ENCODE measurements at places on chromosomes 1 and 21.
A peak's percentile ranks its signal among the peaks of the same experiment; 100 is the strongest.

DNA sequence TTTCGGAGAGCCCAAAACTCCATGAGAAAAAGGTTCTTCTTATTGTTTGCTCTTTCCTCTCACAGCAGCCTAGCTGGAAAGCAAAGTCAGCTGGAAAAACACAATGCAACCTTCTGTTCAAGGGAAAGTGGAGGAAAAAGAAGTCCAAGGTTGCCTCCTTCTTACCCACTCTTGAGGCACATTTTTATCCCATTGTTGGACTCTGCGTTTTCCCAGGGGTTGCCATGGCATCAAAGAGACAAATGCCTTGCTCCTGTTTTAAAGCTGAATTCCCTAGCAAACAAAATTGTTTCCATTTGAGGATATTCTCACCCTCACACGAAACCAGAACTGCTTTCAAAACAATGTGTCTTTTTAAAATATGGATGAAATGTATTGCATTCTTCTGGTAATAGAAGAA, 45.1 kb upstream of the PALMD start:
- DNase-seq = no peak

- DNase-seq = peak; percentile 12
These were observed 24.0 kb upstream of the PADI6 start for GRCh38 chr1:17347769-17348592.

- no peak for DNase-seq
These were observed 11.3 kb downstream of the SLC30A2 start for GRCh38 chr1:26034504-26035202.

GRCh38 chr1:99887890-99888289, 37.7 kb downstream of the AGL start:
- DNase-seq = no peak

GRCh38 chr1:89060091-89060490, 4.9 kb downstream of the GBP1 start:
- DNase-seq = no peak

- no peak for DNase-seq
These were observed 17.6 kb downstream of the OSCP1 start for GRCh38 chr1:36432616-36433015.

DNA sequence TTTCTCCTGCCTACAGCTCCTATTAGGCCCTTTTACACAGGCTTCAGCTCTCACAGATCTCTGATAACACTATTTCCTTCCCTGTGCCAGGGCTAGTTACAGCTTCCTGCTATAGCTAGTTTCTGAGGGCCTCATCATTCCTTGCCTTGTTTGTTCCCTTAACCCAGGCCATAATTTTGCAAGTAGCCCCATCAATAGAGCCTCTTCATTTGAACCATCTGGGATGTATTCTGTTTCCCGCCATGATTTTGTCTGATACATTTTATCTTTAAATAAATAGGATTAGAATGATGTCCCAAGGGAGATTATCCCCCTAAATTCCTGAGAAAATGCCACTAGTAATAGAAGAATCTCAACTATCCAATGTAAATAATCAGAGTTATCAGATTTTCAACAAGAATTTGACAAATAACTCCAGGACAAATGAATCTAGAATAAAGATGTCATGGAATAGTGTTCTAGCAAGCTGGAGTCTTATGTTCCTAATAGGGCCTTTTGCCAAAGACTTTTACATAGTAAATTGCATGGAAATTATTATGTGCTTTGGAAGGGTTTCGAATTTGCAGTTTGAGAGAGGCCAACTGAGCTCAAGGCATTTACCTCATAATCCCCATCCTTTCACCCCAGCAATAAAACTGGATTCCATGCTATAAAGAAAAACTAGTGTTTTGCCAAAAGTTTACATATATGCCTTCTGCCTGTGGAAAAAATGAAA, 16.1 kb downstream of the IFT25 start:
- peak; percentile 14 for DNase-seq

GRCh38 chr21:41564871-41565274, 56.9 kb upstream of the TMPRSS2 start:
- DNase-seq = peak; percentile 76

DNA sequence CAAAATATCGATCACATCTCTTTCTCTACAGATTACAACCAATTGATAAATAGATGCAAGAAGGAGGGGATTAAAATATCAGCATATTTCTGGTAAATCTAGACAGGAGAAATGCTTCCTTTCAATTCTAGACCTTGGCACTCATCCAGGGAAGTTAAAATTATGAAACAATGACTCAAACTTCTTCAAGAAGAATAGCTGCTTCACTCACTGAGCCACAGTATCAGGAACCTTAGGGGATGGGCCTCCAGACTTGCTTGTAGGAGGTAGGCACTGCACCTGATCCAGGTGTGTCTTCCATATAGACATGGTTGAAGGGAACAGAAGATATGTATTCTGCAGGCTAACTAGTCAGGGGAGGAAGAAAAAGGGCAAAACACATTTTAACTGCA, 9.8 kb downstream of the SLAMF7 start:
- peak; percentile 5 for DNase-seq

DNA sequence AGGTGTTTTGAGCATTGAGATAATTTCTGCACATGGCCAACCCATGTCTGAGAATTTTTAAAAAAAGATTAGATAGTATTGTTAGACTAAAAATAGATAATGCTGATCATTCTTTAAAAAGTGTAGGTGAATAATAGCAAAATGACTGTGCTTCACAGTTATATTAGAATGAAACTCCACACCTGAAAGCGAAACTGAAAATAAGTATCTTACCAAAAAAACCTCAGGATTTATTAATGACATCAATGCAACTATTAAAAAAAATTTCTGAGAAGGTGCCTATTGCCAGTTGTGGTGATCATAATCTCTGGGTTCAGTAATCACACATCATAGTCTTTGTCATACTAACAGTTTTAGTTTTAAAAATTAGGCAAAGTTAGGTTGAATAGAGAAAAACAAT, 36.5 kb downstream of the PLA2G4A start:
- no peak for DNase-seq

DNA sequence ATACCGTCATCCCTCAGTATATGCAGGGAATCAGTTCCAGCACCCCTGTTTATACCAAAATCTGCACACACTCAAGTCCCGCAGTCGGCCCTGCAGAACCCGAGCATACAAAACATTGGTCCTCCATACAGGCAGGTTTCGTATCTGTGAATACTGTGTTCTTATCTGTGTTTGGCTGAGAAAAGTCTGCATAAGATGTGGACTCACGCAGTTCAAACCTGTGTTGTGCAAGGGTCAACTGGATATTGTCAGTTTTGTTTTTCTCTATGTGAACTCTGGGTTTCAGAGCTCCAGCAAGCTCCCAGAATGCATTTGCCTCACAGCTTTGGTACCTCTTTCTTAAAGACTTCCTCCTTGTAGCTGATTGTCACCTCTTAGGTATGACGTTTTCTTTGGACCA, 100.6 kb downstream of the NR5A2 start:
- DNase-seq = no peak

GRCh38 chr1:176206006-176206960, 803 bp downstream of the COP1 start:
- peak; percentile 37 for DNase-seq

DNA sequence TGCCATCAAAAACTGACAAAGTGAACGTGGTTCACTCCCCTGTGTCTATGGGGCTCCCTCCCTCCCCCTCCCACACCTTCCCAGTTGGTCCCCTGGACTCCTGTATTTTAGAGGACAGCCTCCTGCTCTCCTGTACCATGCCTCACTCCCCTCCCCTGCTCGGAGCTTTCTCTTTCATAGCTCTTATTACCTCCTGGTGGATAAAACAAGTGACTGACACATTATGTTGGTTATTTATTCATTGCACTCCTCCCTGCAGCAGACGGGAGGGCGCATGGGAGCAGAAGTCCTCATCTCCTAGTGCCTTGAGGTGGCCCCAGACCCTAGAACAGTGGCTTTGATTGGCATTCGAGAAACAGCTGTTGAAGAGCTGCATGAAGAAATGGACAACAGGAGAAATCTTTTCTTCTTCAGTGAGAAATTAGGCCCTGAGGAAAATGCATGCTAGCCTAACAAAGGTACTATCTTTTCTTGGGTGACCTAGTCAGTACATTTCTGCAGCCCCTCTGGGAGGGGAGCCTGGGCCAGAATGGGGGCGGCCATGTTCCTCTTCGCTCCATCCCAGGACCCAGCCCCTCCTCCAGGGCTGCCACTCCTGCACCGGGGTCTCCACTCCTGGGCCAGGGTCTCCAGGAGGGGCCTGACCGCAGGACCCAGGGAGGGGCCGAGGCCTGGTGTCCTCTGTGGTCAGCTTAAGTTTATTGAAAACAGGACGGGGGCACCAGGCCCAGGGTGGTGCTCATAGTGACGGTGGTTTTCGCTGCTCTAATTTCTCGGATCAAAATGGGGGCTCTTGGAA, 1.2 kb upstream of the TFF1 start:
- no peak for DNase-seq

DNA sequence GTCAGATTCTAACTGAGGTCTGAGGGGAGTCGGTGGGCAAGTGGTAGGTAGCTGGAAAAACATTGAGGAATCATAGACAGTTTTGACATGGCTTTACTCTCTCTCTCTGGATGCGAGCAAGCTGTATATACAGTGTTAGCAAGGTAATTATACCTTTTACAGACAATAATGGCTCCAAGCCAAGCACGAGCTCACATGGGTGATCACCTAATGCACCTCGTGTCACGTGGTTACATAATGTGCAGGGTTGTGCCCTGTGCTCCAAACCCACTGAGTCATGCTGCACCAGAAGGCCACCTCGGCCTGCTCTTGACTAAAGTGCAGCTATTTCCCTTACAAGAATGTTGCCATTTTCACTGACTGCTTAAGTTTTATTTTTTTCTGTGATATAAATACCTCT, 7.6 kb upstream of the CLCA2 start:
- no peak for DNase-seq

DNA sequence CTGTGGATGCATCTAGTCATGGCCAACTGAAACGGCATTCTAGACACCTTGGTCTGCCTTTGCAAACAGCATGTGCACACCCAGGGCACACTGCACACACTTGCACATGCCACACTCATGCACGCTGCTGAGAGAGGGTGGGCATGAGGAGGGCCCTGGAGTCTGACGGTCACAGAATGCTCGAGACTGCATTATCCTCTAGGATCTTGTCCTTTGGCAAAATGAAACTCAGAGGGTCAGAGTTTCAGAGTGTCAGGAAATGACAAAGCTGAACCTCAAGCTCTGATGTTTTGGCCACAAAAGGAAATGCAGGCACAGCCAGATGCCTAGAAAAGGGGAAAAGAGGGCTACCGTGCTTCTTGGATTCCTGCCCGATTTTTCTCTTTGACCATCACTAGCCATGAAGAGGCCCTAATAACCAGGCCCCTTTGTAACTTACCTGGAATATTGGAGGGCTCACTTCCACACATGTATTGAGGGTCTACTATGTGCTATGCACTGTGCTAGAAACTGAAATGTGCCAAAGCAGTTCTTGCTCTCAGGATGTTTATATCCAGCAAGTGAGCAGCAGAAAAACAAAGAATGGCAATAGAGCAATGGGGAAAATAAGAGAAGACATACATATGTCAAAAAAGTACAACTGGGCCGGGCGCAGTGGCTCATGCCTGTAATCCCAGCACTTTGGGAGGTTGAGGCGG, 65.4 kb downstream of the TOMM20 start:
- DNase-seq = no peak

- DNase-seq = peak; percentile 5
These were observed 328.8 kb downstream of the PLA2G4A start for GRCh38 chr1:187157552-187157951.

DNA sequence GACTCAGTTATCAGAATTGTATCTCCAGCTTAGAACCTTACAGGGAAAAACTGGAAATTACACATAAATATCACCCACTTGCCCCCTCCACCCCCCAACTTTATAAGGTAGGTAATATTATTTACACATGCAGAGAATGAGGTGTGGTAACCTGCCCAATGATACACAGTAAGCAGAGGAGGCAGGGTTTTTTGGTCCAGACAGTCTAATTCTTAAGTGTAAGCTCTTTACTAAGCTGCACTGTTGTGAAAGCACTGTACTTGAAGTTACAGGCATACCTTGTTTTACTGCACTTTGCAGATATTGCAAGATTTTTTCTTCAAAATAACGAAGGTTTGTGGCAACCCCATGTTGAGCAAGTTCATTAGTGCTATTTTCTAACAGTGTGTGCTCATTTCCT, 24.8 kb upstream of the MYOCOS start:
- DNase-seq = no peak

DNA sequence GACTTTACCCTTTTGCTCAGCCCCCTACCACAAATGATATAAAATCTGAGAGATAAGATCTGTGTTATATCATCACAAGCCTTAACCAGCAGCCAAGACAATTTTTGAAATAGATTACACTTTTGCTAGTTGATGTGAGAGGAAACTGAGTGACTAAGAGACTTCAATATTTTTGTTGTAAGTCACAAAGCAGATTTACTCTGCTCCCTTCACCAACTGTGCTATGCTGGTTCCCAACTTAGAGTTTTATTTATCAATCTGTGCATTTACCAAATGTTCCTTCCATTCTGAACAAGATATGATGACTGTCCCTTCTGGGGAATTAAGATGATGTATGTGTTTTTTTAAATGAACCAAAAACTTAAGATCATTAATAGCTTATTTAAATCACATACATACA, 12.1 kb upstream of the GRIK1 start:
- DNase-seq = no peak

GRCh38 chr1:56522680-56523079, 56.7 kb downstream of the PLPP3 start:
- no peak for DNase-seq

- no peak for DNase-seq
These were observed 531 bp downstream of the SNIP1 start for GRCh38 chr1:37553598-37553926.

DNA sequence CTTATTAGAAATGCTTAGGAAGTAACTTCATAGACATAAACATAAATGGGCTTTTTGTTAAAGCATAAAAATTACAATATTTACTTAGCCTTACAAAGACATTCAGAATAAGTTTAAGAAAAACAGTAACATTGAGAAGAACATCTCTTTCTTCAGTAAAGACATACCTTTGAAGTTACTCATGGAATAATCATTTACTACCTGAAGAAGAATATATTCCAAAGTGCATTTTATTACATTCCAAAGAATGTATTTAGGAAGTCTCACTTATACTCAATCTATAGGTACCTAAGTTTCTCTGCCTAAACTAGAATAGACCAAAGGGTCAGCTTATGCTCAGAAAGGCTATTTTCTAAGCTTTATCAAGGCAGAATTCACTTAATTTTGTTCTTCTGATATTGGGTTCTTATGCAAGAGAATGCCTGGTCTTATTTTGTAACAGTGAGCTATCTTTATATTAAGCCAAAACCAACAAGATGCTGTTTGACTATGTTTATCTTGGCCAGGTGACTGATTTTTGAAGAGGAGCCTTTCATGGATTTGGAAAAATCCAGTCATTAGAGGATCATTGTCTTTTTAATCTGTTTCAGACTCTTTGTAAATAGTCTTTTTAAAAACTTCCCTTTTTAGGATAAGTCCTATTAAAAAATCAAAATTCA, 110.1 kb downstream of the OLFML2B start:
- DNase-seq = peak; percentile 30

DNA sequence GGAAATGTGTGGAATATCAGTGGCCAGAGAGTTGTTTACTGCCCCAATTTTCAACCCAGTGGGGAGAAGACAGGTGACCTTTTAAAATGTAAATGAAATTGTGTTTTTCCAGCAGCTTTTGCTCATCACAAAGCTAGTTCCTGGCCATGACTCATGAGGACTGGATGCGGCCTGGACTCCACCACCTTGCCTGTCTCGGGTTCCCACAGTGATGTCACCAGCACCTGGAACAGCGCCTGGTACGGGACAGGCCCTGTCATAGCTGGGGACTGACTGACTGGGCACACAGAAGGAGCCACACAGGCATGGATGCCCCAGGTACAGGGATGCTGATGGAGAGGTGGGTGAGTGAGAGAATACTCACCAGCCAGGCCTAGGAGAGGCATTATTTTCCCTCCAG, 277.1 kb downstream of the AJAP1 start:
- DNase-seq = no peak

- DNase-seq = no peak
These were observed 11.5 kb downstream of the USP1 start for GRCh38 chr1:62448221-62448933.

Measured in fibroblast of upper back skin (primary cell).